ENCODE measurements at places on chromosomes 12 and 14. TPM values are rescaled to one million over a fixed set of nuclear protein-coding genes. Genes with fewer than 3 reads are reported as not detected.

KRT75 gene
- total RNA-seq = not detected

RGS6 gene
- total RNA-seq = not detected

RNASE1 gene
- 387 TPM for total RNA-seq

PRICKLE1 gene
- total RNA-seq = 7.1 TPM

SLC39A9 gene
- 57.2 TPM for total RNA-seq

MANSC1 gene
- 56.6 TPM for total RNA-seq

CDCA4 gene
- 21.9 TPM for total RNA-seq

TCL1B gene
- not detected for total RNA-seq

OSBPL8 gene
- total RNA-seq = 55.0 TPM

RIPK3 gene
- total RNA-seq = 2.6 TPM

SDR9C7 gene
- total RNA-seq = not detected

SOX5 gene
- 1.5 TPM for total RNA-seq

DUSP6 gene
- total RNA-seq = 216 TPM

TMEM119 gene
- not detected for total RNA-seq

PTPRO gene
- total RNA-seq = not detected

AQP6 gene
- total RNA-seq = not detected

STYK1 gene
- total RNA-seq = 1.7 TPM

LRTM2 gene
- total RNA-seq = not detected

All from glomerular endothelial cell (primary cell).